Activated naive CD4-positive, alpha-beta T cell treated with Interleukin-2 at 50 U/mL for 16 hours (primary cell): ENCODE measurements at places on chromosomes 12 and 14.

DNA sequence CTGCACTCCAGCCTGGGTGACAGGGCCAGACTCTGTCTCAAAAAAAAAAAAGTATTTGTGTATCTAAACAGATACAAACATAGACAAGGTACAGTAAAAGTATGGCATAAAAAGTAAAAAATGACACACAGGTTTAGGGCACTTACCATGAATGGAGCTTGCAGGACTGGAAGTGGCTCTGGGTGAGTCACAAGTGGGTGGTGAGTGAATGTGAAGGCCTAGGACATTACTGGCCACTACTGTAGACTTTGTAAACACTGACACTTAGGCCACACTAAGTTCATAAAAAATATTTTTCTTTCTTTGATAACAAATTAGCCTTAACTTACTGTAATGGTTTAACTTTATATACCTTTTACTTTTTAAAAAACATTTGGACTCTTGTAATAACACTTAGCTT lies 38.0 kb upstream of the EIF5 start:
- DNase-seq, result no peak

DNA sequence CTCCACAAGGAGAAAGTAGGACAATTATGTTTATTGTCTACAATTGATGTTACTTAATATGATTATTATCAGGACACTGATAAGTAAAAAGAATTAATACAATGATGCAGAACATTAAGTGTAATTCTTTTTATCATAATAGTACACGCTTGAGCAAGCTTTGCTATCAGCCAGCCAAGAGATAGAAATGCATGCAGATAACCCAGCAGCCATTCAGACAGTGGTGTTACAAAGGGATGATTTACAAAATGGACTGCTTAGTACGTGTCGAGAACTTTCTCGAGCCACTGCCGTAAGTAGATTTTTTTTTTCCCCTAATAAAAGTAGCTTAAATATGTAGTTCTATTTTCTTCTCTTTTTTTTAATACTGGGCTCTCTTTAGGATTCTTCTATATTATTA lies 116.9 kb upstream of the AEBP2 start:
- DNase-seq, result no peak

DNA sequence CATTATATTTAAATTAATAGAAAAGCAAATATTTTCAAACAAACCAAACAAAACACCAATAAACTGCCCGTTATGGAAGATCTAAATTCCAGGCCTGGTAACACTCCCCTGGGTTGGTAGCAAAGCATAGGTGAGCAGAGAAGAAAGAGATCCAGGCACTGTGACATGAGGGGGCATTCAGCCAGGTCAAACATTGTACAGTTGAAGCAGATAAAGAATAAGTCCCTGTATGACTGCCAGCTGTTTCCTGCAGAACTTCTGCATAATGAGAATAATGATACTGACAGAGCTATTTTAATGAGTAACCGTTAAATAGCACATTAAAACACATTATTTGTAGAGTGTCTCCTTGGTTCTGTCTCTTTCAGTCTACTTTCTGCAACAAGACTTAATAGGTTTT lies 35.4 kb downstream of the SLC38A1 start:
- DNase-seq, result no peak

GRCh38 chr12:62655666-62656151 lies 189.1 kb downstream of the MON2 start:
- no peak for DNase-seq

GRCh38 chr14:22297376-22297775 lies 291.6 kb downstream of the DAD1 start:
- DNase-seq, result no peak

GRCh38 chr14:54975856-54976255 lies 51.0 kb downstream of the WDHD1 start:
- DNase-seq, result no peak

DNA sequence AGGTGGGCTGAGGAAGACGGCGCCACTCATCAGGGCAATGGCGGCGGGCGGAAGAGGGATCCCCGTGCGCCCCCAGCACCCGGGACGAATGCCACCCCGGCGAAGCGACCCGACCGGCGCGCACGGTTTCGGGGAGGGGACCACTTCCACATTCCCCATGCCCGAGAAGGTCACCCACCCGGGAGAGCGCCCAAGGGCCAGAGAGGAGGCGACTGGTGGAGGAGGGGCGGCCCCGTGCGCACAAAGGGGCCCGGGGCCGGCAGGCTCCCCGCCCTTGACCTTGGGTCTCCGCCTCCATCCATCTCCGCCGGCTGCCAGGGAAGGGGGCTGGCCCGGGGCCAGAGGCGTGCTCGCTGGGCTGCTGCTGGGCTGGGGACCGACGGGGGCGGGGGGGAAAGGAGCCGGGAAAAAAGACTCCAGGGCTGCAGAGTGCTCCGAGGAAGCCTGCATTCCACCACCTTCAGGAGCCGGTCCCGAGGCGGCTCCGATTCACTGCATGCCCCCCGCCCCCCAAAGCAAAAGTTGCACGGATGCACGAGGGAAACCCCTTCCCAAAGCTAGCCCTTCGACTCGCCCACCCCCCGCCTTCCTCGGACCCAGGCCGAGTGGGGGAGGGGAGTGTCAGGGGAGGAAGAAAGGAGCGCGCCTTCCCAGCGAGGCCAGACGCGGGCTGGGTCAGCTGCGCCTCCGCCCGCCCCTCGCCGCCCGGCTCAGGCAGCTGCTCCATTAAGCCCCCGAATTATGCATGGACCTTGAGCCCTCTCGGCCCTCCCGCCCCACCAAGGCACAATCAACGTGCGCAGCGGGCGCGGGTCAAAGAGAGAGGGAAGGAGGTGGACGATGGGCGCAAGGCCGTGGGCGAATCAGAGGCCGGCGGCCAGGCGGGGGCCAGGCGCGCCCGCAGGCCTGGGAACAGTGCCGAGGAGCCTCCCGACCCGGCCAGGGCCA lies 26.2 kb downstream of the BCL11B start:
- no peak for DNase-seq

DNA sequence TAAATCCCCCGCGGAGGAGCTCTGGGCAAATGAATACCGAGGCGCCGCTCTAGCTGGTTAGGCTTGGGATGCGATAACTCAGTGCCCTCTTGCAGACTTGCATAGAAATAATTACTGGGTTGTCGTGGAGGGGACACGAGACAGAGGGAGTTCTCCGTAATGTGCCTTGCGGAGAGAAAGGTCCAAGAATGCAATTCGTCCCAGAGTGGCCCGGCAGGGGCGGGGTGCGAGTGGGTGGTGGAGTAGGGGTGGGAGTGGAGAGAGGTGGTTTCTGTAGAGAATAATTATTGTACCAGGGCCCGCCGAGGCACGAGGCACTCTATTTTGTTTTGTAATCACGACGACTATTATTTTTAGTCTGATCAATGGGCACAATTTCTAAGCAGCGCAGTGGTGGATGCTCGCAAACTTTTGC lies 2.5 kb upstream of the TBX5 start:
- DNase-seq, result no peak

DNA sequence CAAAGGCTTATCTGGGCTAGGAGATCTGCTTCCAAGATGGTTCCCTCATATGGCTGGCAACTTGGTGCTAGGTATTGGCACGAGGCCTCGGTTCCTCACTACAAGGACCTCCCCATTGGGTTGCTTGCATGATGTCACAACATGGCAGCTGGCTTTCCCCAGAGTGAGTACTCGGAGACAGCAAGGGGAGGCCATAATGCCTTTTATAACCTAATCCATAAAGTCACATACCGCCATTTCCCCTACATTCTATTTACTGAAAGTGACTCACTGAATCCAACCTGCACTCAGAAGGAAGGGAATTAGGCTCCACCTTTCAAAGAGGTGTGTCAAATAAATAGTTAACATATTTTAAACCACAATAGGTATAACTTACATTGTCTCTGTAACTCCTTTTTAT lies 130.9 kb downstream of the SAMD4A start:
- no peak for DNase-seq

- no peak for DNase-seq
Measured at GRCh38 chr12:58741226-58741625, 179.1 kb downstream of the LRIG3 start.

- DNase-seq, result no peak
Measured at GRCh38 chr14:60662982-60663381, 13.7 kb upstream of the SIX1 start.

- no peak for DNase-seq
Measured at GRCh38 chr14:95466506-95466905, 49.9 kb downstream of the SYNE3 start.

DNA sequence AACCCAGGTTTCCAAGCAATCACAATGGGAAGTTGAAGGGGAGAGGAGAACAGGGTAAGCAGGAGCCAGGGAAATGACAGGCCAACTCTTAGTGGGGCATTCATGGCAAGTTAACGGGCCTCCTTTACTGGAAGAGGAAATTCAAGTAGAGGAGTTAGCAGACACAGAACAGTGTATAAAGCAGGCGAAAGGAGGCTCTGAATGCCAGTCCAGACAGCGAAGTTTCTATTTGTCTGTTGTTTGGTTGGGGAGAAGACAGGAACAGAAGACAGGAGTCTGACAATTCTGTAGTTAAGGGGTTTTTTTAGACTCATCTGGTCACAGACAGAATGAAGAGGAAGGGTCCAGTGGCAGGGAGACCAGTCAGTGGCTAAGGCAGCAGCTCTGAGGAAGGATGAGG lies at the start of gene ACSM4:
Gene ACSM4 (plus strand): TSS at position 301 of the 400 bp plus-strand sequence. CDS start 260 bp downstream, outside the sequence.
- DNase-seq, result no peak

DNA sequence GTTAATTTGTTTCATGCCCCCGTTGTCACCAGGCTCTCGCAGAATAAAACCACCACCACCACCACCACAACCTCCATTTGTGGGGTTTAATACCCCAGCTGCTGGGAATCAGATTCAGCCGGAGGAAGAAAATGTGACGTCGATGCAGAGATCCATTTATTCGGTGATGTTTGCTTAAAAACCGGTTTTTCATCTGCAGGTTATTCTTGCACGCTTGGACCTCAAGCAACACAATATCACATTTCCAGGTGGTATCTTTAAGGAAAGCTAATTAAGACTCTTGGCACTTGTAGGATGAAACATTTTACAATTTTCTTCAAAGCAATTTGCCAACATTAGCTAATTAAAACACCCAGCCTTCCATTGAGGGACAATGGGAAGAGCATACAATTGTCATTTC lies 39.8 kb downstream of the SPRING1 start:
- no peak for DNase-seq

DNA sequence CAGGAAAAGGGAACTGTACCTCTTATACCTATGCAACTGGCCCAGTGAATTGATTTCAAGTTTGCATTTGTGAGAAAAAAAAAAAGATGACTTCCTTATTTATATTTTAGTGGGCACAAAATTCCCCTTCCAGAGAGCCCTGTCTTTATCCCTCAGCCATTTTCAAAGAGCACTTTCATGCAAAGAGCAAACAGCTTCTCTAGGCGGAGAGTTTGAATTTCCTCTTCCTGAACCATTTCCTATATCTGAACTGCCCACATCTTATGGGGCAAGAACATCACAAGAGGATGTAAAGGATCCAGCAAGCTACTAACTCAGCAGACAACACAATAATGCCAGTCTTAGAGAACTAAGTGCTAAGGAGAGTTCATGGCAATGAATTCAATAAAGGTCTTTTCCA lies 22.3 kb upstream of the PLXNC1 start:
- no peak for DNase-seq

DNA sequence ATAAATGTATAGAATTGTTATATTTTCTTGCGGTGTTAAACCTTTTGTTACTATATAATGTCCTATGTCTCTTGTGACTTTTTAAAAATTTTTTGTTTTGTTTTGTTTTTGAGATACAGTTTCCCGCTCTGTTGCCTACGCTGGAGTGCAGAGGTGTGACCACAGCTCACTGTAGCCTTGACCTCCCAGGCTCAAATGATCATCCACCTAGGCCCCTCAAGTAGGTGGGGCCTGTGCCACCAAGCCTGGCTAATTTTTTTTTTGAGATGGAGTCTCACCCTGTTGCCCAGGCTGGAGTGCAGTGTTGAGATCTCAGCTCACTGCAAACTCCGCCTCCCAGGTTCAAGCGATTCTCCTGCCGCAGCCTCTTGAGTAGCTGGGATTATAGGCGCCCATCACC lies 26.5 kb upstream of the RCOR1 start:
- no peak for DNase-seq

GRCh38 chr12:100672075-100672592 lies 98.7 kb downstream of the GAS2L3 start:
- DNase-seq, result peak; percentile 9

DNA sequence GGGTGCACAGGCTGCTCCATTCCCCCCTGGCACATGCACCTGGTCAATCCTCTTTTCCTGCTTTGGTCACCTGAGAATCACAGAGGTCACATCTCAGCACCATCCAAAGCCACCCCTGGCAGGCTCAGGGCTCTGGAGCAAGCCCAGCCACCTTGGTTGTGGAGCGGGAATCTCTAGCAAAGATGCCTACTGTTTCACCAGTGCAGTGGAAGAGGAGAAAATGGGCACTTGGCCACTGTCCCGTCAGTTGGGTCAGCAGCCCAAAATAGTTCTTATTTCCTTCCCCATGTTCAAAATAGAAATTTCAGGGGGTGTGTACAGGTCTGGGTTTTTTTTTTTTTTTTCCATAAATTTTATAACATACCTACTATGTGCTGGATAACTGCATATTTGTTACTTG lies 18.3 kb downstream of the RTL1 start:
- no peak for DNase-seq

DNA sequence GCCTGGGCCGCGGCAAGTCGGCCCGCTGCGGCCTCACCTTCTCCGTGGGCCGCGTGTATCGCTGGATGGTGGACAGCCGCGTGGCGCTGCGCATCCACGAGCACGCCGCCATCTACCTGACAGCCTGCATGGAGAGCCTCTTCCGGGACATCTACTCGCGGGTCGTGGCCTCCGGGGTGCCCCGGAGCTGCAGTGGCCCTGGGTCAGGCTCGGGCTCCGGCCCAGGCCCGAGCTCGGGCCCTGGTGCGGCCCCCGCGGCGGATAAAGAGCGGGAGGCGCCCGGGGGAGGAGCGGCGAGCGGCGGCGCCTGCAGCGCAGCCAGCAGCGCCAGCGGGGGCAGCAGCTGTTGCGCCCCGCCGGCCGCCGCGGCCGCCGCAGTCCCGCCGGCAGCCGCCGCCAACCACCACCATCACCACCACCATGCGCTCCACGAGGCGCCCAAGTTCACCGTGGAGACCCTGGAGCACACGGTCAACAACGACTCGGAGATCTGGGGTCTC lies 226.2 kb upstream of the CRY1 start:
- peak; percentile 27 for DNase-seq

GRCh38 chr12:47396902-47397663 lies 308.7 kb downstream of the RPAP3 start:
- no peak for DNase-seq

- no peak for DNase-seq
Measured at GRCh38 chr14:36521598-36522345, 1.7 kb upstream of the NKX2-1 start.

- DNase-seq, result no peak
Measured at GRCh38 chr12:106269150-106269771, 21.4 kb upstream of the CKAP4 start.

DNA sequence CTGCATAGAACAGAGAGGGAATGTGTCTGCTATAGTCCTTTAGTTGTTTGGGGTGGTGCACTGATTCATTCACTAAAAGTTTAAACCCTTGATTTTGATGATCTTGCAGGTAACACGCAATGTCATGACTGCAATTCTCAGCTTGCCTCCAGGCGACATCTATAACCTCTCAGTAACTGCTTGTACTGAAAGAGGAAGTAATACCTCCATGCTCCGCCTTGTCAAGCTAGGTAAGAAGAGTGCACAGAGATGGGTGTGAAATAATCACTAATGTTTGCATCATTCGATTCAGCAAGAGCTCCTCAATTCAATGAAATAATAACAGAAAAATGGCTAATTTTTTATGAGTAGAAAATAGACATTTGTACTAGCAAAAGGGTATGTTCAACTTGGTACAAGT lies 203.7 kb downstream of the PTPRO start:
- DNase-seq, result no peak
